ENCODE measurements at places on chromosomes 6 and 20.

GRCh38 chr6:112503091-112503596 lies 156.0 kb downstream of the RFPL4B start:
- DNase-seq: no peak

DNA sequence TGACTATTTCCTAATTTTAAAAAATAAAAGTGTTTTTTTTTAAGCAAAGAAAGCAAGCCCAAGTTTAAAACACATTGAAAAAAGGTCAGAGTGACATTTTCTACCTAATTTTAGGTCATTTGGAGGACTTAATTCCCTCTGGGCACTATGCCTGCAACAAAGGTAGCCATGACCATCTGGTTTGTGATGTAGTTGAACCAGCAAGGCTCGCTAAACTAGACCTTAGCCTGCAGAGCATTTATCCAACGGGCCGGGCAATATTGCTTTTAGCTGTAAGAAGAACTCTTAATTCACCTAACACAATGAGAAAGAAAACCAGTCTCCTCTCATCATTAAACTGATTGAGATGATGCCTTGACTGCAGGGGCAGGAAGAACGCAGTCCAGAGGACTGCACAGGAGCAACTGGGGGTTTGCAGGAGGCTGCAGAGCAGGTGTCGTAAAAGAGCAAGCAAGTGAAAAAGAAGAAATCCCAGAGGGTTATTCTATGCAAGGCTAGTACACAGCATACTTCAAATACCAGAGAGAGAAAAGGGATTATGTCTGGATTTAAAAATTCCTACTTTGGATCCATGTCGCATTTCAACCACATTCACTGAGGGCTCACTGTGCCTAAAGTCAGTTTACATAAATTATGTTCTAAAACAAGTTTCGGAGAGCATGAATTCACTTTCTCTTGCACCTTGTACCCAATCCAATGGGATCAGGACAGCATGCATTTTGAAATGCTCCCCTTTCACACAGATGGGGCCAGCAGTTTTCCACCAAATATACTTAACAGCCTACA lies 12.8 kb downstream of the TRAF3IP2 start:
- no peak for DNase-seq

GRCh38 chr6:51283723-51284355 lies 465.2 kb downstream of the TFAP2B start:
- DNase-seq: no peak

GRCh38 chr6:110419028-110419739 lies 3.8 kb upstream of the DDO start:
- no peak for DNase-seq

DNA sequence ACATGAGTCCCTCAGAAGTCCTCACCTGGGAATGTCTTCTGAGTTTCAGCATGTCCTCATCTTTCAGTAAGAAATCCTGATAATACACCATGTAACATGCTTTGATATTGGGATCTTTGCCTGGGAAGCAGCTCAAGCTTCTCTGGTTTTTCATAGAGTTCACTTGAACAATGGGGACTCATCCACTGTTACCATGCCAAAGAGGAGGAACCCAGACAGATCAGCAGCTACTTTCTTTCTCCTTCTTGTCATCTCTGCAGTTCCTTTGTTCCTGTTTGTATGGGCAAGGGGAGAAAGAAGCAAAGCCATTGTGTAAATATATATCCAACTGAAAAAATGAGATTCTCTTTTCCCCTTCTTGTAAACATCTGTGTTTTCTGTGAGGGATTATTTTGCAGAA lies 450.6 kb upstream of the HS3ST5 start:
- DNase-seq: no peak

GRCh38 chr6:82364087-82365015 lies 734 bp downstream of the TPBG start:
- peak; percentile 60 for DNase-seq

DNA sequence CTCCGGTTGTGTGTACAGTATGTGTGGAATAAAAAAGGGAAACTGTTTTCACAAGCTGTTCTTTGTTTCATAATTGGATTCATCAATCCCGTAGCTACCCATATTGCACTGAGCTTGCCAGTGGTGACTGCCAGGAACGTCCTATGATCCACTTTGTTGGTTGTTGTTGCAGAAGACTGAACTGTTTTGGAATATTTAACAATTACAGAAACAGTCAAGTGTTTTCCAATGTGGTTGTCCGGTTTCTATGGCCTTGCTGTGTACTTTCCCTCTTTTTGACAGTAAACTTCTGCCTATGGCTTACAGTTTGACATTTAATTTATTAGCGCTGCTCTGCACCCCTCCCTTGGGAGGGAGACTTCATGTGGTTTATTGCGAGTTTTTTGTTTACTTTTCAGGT lies 141.2 kb downstream of the DTNBP1 start:
- no peak for DNase-seq

DNA sequence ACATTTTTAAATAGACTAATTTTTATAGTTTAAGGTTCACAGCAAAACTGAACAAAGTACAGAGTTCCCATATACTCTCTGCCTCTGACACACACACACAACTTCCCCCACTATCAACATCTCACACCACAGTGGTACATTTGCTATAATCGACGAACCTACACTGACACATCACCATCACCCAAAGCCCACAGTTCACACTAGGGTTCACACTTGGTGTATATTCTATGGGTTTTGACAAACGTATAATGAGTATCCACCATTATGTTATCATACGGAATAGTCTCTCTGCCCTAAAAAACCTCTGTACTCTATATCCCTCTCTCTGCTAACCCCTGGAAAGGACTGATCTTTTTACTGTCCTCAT lies 15.6 kb downstream of the TMEM30A start:
- DNase-seq: no peak

DNA sequence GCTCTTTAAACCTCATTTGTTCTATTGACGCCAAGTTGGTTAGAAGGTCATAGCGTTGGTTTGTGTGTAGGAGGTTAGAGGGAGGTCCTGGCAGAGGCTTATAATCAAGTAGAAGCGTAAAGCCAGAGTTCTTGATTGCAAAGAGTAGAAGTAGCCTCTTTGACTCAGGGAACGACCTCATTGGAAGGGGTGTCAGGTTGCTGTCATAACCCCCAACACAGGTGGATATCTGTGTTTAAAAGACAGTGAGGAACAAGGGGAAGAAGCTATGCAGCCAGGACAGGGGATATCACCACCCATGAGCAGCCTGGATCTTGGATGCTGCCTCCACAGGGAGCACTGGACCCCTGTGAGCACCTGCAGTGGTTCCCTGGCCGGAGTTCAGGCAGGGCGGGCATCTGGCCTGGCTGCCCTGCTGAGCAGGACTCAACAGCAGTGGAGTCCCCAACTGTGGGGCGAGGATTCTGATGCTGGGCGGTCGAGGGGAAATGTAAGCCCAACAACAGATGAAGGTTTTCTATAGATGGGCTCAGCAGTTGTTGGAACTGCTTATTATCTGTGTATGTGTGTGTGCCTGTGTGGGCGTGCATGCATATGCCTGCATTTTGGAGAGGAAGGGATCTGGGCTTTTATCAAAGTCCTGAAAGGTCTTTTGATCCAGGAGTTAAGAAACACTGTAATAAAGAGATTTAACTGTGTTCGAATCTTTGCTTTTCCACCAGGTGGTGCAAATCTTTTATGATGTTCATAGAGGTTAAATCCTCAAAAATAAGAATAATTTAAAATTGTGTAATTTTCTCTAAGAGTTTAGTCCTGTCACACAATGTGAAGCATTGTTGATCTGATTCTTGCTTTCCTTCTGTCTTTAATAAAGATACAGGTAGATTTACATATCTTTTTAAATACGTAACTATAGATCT lies 27.7 kb downstream of the HIVEP1 start:
- no peak for DNase-seq

- no peak for DNase-seq
Measured at GRCh38 chr6:28580475-28580874, 54.8 kb downstream of the GPX5 start.

DNA sequence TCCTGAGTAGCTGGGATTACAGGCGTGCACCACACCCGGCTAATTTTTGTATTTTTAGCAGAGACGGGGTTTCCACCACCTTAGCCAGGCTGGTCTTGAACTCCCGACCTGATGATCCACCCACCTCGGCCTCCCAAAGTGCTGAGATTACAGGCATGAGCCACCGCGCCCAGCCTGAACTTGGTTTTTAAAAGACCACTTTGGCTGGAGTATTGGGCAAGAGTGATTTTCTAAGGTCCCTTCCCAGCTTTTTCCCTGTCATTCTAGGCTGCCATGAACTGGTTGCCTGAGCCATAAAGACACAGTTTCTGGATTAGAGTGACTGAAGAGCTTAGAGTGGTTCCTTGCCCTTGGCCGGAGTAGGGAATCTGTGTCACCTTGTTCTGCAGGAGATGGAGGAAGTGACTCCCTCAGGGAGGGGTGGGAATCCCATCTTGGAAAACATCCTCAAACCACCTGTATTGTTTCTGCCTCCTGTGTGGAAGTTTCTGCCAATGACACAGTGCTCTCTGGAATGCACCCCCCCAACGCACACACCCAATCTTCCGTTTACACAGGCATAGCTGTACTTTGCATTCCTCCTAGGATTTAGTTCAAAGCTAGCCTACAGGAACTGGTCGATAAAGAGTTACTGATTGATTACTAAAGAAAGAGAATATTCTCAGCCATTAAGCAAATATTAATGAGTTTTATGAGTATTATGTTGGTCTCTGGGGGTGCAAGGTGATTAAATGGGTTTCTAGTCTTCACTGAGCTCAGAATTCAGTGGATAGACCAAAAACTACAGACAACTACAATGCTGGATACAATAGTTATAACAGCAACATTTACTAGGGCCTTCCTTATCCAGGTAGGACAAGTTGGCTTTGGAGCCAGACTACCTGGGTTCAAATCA lies 18.2 kb downstream of the BCL2L1 start:
- no peak for DNase-seq

DNA sequence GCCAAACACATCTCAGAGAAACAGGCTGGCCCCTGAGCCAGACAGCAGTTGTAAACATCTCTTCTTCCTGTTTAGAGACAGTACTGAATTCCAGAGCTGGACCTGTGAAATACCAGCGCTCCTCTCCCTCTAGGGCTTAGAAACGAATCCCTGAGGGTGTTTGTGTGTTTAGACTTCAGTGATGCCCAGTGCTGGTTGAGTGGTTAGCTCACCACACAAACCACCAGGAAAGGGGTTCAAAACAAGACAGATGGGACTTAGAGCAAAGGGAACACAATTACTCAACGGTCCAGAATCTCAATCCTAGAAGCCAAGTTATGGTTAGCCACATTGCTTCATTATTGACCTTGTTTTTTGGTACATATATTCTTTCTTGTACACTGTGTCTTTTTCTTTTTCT lies 108.7 kb upstream of the TMEM170B start:
- DNase-seq: peak; percentile 90

GRCh38 chr20:50058662-50059402 lies 54.1 kb downstream of the UBE2V1 start:
- no peak for DNase-seq

DNA sequence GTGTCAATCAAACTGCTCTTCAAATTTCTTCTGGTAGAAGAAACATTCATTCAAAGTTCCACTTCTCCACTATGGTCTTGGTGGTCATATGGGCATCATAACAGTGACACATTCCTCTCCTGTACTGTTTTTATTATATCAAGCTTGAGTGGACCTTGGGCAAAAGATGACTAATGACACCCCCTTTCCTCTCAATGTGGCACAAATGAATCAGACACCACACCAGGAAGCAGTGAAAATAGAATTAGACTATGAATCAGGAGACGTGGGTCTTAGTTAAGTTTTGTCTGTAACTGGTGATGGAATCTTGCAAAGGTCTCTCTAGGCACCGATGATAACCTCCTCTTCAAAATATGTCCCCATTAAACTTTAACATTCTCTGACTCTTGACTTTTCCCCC lies 9.0 kb upstream of the NRSN1 start:
- DNase-seq: no peak

- DNase-seq: no peak
Measured at GRCh38 chr6:90368601-90369000, 72.0 kb upstream of the BACH2 start.

DNA sequence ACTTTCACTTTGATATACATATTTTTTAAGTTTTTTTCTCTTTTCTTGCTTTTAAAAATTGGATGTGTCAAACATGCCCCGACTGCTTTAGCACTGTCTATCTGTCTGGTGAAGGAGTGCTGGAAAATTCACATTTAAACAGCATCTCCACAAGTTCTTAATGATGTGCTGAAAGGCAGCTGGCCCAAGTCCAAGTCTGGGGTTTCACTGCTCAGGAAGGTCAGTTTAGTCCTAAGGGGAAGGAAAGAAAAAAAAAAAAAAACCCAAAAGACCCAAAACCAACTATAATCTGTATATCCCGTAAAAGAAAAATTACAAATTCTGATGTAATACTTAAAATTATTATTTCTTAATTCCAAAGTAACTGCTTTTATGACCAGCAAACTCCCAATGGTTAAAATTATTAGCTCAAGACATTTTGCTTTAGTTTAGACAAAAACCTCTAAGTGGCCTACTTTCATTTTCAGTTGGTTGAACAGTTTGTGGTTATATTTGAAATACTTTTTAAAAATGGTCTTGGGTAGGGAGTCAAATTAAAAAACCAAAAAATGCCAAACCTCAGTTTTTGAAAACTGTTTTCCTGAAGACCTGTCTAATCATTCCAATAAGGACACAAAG lies 79.5 kb upstream of the PREP start:
- peak; percentile 53 for DNase-seq

- no peak for DNase-seq
Measured at GRCh38 chr6:21496196-21496595, 97.4 kb upstream of the SOX4 start.

DNA sequence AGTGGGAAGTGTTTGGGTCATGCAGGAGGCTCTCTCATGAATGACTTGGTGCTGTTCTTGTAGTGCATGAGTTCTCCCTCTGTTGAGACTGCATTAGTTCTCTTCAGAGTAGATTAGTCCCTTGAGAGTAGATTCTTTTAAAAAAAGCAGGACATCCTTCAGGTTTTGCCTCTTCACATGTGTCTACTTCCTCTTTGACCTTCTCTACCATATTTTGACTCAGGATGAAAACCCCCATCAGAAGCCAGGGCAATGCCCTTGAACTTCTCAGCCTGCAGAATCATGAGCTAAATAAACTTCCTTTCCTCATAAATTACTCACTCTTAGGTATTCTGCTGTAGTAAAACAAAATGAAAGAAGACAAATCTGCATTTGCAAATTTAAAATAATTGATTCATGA lies 170.3 kb downstream of the CD109 start:
- peak; percentile 11 for DNase-seq

GRCh38 chr6:55495277-55495676 lies 83.7 kb downstream of the HMGCLL1 start:
- no peak for DNase-seq

GRCh38 chr6:130204322-130204721 lies 18.4 kb downstream of the SAMD3 start:
- no peak for DNase-seq

- peak; percentile 83 for DNase-seq
Measured at GRCh38 chr6:221531-222349, 70.5 kb upstream of the DUSP22 start.

GRCh38 chr6:33298773-33299236 lies at the start of gene RGL2:
RGL2 (minus strand) TSS chr6:33298942; CDS start chr6:33298610, 332 bp downstream.
- peak; percentile 76 for DNase-seq

DNA sequence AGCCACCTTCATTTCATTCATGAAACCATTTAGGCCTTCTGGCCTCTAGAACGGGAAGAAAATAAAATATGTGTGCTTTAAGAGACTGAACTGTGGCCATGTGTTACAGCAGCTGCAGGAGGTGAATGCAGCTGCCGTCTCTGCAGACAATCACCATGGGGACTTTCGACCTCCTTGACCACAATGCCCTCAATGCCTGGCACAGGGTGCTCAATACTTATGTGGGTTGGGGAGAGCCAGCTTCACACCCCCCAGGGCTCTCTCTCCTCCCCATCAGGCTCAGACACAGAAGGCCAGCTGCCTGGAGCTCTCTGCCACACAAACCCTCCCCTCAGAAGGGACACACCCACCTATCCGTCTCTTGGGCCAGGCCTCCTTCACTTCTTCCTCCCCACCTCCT lies 43.5 kb downstream of the ANKRD60 start:
- DNase-seq: no peak

- no peak for DNase-seq
Measured at GRCh38 chr20:40812415-40812925, 123.4 kb upstream of the MAFB start.
